ENCODE measurements at places on chromosomes 12 and 14.

DNA sequence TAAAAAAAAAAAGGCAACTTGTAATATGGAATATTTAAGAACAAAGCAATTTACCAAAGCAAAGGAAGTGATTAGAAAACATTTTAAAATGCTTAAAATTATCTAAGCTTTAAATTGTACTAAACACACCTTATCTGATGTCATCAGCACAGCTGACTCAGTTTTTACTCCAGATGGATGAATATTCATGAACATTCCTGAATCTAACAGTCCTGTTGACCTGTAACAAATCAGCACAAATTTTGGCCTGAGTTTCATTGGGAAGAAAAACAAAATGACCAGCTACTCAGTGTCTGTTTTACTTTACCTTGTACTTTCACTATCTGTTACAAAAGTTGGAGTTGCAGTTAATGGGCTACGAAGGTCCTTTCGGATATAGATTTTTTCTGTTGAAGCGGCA lies 16.0 kb downstream of the NR2C1 start:
- DNase-seq, result no peak

DNA sequence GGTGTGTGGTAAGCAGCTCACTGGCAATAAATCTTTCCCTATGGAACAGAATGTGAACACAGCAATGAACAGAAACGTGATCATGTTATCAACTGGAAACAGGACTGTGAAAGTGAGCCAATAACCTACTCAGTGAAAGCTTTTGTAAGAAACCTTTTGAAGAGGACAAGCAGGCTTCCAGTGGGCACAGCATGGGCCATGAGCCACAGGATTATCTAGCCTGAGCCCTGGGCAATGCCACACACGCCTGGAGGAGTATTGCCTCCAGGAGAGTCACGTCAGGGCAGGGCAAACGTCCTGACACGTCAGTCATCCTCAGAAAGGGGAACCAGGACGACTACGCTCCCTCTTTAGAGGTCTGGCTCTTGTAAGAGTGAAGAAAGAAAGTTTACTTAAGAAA lies 32.3 kb downstream of the NRDE2 start:
- DNase-seq, result no peak

DNA sequence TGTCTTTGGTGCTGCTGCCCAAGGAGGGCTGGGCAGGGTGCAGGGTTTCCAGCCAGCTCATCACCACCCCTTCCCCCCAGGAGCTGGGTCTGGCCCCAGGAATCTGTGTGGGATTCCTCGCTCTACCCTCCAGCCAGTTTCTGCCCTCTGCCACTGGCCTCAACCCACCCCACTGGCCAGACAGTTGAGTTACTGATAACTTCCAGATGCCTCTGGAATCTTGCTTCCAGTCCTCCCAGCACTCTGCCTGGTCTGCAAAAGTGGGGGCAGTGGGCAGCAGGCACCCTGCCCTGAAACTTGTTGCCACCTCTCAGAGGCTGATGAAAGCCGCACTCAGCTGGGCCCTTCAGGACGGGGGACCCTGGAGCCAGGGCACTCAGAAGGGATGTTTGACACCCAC lies 20.1 kb upstream of the TBX3 start:
- peak; percentile 81 for DNase-seq

DNA sequence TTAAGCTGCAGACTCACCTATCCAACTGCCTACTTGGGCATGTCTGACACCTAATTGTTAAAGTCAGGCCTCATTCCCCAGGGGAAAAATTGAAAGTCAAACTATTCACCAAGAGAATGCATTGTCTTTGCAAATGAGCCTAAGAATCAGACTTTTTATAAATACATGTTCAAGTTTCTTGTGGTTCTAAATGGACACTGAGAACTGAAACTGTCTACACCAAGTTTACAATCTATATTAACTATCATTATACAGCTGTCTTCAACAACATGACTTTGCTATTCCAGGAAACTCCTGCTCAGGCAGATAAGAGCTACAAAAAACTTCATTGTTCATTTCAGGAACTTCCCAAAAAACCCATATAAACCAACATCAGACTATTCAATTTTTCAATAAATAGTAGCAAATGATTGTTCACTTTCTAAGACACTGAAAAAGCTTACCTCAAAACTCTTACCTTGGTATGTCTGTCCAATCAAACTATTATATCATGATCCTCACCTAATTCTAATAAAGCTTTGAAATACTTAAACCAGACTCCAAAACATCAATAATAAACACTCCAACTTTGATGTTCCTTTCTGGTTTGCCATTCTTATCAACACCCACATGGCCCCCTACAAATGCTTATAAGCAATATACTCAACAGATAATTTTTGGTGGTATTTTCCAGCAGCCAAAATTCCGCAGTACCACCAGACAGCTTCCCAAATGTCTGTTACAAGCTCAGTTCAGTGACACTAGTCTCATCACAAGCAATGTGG lies 24.2 kb downstream of the CDK17 start:
- DNase-seq, result no peak

All from EH (cell line).